HS-5 (cell line): ENCODE measurements at places on chromosomes 13 and 19.

DNA sequence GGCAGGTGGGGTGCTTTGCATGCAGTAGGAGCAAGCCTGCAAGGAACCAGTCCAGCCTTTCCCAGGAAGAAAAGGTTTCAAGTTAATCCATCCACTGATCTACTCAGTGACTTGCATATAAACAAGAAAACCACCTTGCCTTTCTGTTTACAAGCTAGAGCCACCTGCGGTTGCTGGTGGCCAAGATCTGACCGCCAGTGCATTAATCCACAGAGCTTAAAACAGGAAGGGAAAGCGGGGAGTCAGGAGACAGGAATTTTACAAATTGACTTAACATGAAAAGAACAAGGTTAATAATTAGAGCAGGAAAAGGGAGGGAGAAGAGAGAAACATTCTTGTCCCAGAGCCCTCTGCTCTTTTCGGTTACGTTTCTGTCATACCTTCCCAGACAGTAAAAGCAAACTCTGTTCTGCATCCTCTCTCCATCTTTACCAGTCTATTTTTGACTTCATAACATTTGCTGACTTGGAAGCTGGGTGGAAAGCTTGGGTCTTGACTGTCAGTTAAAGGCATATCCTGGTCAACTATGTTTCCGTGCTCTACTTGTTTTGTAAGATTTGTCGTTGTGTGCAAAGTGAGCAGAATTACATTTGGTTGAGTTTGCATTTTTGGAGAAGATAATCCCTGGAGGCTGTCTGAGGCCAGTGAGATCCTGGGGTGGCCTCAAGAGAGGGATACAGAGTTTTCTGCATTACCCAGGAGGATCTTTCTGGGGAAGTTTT, 760.6 kb downstream of the EFNB2 start:
- DNase-seq, result no peak

- DNase-seq, result no peak
These were observed 9.4 kb upstream of the SBK3 start for GRCh38 chr19:55554741-55555152.

DNA sequence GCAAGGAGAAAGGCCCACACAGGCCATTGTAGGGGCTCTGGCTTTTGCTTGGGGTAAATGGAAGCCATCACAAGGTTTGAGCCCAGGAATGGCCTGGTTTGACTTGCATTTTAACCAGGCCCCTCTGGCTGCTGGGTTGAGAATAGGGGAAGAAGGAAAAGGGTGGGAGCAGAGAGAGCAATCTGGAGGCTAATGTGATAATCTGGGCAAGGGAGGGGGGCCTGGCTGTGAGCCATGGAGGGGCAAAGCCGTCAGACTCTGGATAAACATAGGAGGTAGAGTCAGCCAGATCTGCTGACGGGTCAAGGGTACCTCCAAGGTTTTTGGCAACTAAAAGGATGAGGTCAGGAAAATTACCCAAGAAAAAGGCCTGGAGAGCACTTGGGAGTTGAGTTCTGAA, 41.6 kb downstream of the RFX2 start:
- no peak for DNase-seq

DNA sequence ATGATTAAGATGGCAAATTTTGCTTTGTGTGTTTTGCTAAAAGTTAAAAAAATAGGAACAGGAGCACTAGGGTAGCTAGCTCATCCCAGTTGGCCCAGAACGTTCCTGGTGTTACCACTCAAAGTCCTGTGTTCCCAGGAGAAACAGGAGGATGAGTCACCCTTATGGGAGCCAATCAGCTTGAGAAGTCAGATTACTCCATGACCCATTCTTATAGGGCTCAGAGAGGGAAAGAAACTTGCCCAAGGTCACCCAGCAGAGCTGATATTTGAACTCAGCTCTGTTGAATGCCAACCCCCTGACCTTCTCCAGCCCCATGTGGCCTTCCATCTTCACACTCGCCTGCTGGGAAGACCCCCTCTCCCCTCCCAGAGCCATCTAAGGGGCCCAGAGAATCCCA, 13.0 kb downstream of the NMRK2 start:
- DNase-seq, result no peak

GRCh38 chr19:7522072-7522922, at the start of gene MCOLN1:
MCOLN1 (plus strand) TSS chr19:7522624; CDS start chr19:7522751, 127 bp downstream.
- DNase-seq, result peak; percentile 70

GRCh38 chr13:42532561-42533335, 41.2 kb upstream of the TNFSF11 start:
- DNase-seq, result no peak

DNA sequence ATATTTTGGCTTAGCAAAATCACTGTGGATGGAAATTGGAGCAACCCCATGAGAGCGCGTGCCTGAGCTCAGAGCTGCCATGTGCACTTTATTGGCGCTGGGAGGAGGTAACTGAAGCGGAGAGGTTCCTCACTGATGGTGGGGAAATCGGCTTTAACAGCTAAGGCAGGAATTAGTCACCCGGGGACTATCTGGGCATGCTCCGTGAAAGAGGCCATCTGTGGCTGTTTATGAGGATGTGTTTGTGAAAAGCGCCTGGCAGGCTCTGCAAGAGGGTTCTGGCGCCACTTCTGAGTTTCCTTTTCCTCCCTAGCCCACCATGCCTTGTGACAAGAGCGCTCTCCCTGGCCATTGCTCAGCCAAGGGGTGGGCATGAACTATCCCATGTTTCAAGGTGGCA, 815.6 kb downstream of the UQCRFS1 start:
- no peak for DNase-seq

DNA sequence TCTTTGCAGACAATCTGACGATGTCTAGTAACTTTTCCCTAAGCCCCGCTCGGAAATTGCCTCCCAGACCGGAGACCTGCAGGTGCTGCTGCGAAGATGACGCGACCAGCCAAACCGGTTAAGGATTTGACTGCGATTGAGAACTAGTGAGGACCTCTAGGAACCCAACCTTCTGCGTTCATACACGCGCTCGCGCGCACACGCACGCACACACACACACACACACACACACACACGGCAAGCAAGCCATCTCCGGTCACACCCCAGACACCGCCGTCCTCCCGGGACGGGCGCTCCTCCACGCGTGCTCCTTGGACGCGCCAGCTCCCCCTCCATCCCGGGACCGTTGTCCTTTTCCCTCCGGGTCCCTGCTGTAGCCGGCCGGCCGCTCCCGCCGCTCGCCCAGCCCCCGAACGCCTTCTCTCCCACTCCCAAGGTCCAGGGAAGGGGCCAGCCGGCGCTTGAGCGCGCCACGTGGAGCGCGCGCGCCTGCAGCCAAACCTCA, 1.2 kb downstream of the TBC1D4 start:
- no peak for DNase-seq

- no peak for DNase-seq
These were observed 11.7 kb downstream of the CIC start for GRCh38 chr19:42280815-42281145.

DNA sequence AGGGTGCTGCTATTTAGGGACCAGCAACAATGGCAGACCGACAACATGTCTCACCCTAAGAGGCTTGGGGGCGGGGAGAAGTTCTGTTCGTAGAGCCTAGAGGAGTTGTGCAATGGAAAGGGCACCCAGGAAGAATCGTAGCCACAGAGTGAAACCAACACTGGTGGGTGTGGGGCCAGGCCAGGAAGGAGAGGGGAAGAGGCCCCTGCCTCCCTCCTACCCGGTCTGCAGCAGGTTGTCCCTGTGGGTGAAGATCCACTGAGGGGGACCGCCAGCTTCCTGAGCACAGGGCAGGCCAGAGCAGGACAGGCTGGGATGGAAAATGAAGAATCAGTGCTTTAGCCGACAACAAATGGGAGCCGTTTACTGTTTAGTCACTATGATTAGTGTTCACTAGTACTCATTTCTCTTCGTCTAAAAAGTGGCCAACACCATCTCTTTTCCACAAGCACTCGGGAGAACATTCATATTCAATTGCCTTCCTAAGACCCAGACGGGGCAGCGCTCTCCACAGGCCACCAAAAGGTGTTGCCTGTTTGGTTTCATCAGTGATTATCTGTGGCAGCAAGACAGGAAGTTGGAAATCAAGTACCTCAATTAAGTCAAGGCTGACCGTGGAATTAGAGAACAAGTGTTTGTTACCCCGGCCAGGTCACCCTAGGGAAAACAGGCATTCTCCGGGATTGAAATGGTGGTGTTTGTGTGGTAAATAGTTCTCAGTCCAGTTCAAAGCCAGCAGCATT, 1.1 kb upstream of the ATP11A start:
- DNase-seq, result no peak

GRCh38 chr13:64305246-64305645, 2889.6 kb upstream of the PCDH20 start:
- DNase-seq, result no peak

DNA sequence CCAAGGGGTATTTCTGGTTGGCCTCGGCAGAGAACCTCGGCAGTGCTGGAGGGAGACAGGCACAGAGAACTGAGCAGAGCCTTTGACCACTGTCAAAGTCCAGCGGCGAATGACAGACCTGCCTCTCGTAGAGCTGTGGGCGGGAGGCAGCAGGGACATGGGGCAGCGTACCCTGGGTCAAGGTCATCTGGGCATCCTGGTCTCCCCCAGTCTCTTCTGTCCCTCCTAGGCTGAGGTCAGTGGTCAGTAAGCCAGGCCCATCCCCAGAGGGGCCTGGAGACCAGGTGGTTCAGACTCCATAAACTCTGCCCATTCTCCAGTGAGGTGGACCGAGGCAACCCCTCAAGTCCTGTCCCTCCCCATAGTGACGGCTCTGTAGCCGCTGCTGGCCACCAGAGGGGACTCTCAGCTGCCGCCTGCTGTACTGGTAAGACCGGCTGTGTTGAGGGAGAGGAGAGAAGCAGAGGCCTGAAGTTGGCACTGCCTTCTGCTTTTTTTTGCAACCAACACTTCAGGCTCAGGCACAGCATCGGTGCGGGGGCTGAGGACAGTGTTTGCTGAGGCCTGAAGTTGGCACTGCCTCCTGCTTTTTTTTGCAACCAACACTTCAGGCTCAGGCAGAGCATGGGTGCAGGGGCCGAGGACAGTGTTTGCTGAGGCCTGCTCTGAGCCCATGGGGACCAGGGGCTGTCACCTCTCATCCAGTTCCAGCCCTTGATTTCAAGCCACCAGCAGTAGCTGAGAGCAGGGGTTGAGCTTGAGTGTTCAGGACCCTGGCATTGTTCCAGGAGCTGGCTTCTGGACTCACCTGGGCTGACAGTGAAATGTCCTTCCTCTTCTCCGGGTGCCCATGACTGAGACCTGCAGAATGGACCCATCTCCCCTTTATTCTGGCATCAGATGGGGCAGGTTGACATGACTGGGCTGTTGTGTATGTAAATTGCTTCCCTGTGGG, at the start of gene PGLYRP2:
TSS of gene PGLYRP2 (minus strand) at position 111 of the 955 bp plus-strand sequence. CDS start 130 bp downstream, outside the sequence.
- DNase-seq, result no peak

DNA sequence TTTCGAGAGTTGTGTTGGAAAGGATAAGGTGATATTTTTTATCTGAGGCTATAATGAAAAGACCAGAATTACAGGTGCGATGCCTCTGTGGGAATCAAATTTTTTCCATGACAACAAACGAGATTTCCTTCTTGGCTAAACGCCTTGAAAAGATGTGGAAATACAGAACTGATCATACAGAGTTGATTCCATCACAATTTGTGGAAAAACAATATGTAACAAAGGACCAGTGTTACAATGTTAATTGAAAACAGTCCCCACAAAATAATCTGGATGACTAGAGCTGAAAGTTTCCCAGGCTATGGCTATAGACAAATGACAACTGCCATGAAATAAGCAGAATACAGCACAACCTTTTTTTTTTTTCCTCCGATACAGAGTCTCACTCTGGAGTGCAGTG, 628.9 kb downstream of the DIAPH3 start:
- no peak for DNase-seq

- DNase-seq, result no peak
These were observed 389.1 kb downstream of the IRS2 start for GRCh38 chr13:109397285-109397684.

GRCh38 chr19:47464675-47465419, 6.8 kb downstream of the SLC8A2 start:
- DNase-seq, result no peak

DNA sequence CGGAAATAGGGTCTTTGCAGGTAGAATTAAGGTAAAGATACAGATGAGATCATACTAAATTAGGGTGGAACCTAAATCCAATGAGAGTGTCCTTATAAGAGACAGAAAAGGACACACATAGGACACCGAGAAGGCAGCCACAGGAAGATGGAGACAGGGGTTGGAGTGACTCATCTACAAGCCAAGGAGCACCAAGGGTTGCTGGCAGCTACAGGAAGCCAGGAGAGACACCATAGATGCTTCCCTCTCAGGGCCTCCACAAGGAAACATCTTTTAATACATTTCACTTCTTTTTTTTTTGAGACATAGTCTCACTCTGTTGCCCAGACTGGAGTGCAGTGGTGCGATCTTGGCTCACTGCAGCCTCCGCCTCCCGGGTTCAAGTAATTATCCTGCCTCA, 10.1 kb downstream of the TMEM143 start:
- no peak for DNase-seq

- DNase-seq, result no peak
These were observed at the start of gene MARK4 for GRCh38 chr19:45250832-45251451. MARK4 (plus strand) TSS chr19:45251271; CDS start chr19:45251589, 318 bp downstream.

DNA sequence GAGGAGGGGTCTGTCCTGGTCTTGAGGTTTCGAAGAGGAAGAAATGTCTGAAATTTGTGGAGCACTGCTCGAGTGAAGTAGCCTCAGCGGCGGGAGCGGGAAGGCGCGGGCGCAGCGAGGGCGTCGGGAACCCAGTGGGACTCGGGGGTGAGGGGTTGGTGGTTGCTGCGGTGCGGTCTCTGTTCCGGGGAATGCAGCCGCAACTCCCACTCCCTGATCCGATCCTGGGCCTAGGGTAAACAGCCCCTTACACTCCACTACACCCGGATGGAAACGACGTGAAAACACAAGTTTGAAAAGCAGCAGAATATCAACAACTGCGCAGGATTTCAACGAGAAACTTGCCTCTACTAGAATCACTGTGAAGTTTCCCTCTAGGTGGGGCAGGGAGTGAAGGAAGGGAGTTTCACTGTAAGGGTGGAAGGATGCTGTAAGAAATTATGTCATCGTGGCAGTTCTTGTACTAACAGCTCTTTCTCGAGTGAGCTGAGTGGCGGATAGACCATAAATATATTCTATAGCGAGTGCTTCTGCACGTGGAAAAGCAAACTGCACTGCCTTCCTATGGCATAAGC, 2.0 kb upstream of the KLF12 start:
- no peak for DNase-seq

- no peak for DNase-seq
These were observed 185.0 kb downstream of the ZNF536 start for GRCh38 chr19:30557212-30557611.

DNA sequence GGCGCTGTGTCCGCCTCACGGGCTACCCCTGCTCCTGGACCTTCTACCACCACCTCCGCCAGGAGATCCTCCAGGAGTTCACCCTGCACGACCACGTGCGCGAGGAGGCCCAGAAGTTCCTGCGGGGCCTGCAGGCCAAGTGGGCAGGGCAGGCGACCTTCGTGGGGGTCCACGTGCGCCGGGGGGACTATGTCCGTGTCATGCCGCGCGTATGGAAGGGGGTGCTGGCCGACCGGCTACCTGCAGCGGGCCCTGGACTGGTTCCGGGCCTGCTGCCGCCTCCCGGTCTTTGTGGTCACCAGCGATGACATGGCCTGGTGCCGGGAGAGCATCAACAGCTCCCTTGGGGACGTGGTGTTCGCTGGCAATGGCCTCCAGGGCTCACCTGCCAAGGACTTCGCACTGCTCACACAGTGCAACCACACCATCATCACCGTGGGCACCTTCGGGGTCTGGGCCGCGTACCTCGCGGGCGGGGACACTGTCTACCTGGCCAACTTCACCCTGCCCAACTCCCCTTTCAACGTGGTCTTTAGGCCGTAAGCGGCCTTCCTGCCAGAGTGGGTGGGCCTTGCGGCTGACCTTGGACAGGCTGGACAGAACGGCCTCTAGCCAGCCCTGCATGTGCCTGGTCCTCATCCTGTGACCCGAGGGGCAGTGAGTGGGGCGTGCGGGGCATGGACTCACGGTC, 7.8 kb upstream of the NTN5 start:
- DNase-seq, result no peak
